Anterior cingulate cortex (tissue), 58 donors: ENCODE measurements at places on chromosomes 5 and 9.
A peak's percentile ranks its signal among the peaks of the same experiment; 100 is the strongest.

DNA sequence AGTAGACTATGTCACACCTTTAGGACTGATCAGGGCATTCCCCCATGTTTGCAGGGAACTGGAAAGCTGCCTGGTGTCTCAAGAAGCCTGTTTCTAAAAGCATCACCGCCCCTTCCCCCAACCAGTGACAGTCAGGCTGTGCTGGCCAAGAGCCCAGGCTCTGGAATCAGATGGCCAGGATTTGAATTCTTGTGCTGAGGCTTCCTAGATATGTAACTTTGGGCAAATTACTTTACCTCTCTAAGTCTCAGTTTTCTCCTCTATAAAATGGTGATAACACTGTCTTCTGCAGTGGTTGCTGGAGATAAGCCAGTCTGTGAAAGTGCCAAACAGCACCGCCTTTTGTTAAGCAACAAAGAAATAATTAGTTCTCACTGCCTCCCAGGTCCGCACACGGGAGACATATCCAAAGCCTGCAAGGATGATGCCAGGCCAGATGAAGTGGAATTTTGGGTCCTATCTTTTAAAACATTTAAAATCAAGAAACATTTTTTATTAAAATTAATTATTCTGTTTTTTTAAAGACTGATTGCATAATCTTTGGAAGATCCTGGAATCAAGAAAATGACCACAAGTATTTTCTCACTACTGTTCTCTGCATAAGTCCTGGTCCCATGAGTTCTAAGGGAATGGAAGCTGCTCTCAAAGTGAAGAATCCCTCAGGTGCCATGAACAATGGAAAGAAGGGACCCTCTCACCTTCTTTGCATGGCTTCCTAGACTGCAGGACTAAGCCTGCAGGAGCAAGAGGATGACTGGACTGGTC lies 13.9 kb downstream of the SLC31A2 start:
- DNase-seq = peak; percentile 52

DNA sequence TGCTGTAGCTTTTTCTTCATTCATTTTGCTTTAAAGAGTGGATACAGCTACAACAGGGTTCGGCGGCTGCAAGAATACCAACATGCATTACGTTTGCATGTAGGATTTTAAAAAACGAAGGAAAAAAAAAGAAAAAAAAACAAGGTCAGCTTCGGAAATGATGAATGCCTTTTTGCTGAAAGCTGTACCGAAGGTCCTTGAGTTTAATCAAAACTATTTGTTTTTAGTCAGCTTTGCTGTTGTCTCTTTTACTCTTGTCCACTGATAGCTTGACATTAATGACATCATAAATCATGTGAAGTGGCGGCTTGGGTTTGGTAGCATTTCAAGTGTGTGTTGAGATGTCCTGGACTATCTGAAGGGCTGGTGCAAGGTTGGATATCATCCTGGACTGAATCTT lies 779.1 kb downstream of the NR2F1-AS1 start:
- no peak for DNase-seq

DNA sequence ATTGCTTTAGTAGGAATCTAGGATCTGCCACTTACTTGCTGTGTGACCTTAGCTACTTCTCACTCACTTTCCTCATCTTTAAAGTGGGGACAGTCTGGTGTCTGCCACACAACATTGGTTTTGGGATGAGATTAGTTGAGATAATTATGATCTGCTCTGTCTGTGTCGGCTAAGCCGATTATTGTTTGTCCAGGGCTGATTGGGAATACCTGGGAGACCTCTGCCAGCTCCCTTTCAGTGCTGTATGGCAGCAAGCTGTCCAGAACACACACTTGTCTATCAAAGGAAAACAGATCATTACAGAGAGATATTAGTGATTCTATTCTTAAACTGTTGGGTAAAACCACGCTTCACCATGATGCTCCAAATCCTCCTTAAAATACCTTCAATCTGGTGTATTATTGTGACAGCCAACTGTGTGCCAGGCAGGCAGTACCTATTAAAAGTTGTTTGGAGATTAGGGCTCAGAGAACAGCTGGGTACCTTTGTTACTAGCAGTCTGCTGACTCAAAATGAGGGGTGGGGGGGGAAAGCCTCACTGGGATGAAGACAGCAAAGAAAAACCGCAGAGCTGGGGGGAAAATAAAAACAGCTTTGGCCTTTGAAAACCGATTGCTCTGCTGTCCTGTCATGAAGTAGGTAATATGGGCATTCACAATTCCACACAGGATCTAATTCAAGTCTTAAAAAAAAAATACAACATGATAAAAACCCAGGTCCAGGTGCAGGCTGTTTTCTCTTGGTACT lies 458.4 kb upstream of the C9orf72 start:
- no peak for DNase-seq

- DNase-seq = no peak
Observed at GRCh38 chr5:117456866-117457470, 882.3 kb upstream of the SEMA6A start.

DNA sequence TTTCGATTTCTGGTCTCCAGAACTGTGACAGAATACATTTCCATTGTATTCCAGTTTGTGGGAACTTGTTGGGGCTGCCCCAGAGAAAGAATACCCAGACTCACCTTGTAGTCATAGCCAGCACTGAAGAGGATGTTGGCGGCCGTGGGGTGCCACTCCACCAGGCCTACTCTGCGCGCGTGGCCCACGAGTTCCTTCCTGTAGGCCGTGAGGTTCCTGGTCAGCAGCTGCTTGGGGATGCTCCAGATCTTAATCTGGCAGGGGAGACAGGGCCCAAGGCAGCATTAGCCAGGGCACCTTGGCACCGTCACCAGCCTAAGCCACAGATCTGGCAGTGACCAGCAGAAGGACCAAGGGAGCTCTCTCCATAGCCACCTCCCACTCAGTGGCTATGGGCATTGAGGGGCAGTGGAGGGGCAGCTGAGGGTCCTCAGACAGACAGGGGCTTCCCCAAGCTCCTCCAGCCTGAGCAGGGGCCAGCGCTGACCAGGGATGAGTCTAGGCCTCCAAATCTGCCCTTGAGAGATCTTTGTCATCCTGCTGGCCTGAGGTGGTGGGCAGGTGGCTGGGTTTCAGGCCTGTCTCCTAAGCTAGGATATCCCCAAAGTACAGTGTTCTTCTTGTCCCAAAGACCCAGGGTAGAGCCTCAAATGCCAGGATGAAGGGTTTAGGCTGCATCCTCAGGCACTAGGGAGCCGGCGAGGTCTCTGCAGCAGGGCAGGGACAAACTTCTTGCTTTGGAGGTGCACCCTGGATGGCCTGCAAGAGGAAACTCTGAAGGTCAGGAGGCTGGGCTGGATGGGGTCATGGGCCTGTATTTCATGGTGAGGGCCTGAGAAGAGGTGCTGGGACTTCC lies 15.9 kb upstream of the TRIM14 start:
- no peak for DNase-seq

GRCh38 chr5:110734101-110734500 lies 4.7 kb upstream of the SLC25A46 start:
- no peak for DNase-seq

- no peak for DNase-seq
Observed at GRCh38 chr9:123727332-123727731, 202.6 kb downstream of the DENND1A start.

DNA sequence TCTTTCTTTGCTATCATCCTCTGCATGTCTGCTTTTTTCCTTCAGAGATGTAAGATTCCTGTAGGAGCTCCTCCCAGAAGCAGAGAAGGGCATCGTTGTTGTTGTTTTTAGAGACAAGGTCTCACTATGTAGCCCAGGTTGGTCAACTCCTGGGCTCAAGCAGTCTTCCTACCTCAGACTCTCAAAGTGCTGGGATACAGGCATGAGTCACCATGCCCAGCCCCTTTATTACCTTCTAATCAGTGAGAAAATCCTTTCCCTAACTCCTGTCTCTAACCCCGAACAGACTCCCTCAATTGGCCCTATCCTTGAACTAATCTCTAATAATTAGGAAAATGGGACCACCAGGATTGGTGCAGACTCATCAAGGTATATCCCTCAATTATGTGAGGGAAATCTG lies 64.4 kb downstream of the GALNT10 start:
- no peak for DNase-seq

DNA sequence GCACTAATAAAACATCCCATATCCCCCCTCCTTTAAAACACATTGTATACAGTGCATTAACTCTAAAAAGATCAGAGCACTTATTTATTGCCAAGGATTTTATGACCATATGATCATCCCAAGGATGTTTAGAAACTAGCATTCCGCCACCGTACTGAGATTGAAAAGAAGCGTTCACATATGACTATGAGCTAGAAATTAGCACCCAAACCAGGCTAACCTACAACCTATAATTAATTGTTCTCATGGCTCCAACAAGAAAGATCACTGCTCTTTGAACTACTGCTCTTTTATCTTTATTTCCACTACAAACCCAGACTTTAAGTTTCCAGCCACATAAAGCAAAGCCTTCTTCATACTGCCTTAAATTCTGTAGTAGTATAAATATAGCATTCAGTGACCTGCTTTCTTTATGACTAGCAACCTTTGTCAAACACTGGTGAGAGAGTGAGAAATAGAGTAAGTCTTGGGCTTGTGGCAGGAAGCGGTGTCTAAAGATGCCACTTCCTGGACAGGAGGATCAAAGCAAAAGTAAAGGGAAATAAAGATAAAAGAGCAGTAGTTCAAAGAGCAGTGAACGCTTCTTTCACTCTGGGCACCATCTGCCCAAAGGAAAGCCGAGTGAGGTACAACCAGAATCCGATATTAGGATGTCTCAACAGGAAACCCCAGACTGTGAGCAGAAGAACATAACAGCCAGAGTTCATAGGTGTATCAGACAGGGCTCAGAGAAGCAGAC lies 151.1 kb upstream of the ERCC6L2 start:
- DNase-seq = no peak

GRCh38 chr5:89399548-89399947 lies 516.6 kb upstream of the MEF2C start:
- DNase-seq = no peak

DNA sequence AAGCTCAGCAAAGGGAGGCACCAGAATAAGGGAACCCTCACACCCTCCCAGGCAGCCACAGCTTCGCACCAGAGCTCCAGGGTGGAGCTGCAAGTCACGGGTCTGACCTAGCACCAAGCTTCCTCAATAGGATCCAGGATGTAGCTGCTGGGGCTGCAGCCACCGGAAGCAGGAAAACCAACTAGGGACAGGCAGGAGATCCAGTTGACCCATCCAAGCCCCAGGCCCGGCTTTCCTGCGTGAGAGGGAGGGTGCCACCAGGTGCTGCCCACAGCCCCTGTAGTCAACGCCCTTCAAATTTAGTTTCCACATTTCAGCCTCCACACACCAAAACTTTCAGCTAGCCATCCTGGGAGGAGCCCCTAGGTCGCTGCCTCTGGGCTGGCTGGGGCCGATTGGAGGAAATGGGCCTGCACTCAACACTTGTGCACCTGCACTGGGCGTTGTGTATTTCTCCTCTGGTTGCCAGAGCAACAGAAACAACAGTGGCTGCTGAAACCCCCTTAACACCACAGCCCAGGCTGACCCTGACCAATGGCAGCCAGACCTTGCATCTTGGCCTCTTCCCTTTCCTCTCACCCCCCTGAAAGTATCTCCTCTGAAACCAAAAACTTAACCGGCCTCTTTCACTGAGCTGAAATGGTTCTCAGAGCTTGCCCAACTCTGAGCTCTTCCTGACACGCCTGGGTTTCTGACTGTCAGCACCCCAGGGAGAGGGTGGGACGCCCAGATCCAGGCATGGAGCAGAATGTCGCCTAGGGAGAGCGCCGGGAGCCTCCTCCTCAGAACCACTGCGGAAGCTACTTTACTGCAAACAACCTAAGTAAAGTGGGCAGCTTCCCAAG lies 226.5 kb upstream of the MAP3K1 start:
- no peak for DNase-seq

GRCh38 chr5:132000677-132001453 lies 10.6 kb downstream of the ACSL6 start:
- DNase-seq = no peak

- DNase-seq = no peak
Observed at GRCh38 chr9:132283863-132284262, 70.9 kb downstream of the SETX start.

DNA sequence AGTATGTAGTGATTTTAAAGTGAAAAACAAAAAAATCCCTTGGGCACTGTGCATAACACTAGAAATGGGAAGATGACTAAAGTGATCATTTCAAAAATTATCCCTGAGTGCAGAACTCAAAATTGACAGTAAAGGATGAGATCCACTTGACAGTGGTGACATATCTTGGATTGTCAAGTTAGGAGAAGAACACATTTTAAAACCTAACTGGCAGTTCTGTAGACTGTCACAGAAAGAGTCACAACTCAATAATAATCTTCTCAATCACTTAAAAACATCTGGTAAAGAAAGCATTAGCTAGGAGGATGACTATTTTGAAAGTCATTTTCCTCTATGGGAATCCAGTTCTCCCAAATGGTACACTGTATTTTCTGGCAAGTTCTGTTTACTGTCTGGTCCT lies 127.1 kb downstream of the PIP5K1B start:
- DNase-seq = no peak

DNA sequence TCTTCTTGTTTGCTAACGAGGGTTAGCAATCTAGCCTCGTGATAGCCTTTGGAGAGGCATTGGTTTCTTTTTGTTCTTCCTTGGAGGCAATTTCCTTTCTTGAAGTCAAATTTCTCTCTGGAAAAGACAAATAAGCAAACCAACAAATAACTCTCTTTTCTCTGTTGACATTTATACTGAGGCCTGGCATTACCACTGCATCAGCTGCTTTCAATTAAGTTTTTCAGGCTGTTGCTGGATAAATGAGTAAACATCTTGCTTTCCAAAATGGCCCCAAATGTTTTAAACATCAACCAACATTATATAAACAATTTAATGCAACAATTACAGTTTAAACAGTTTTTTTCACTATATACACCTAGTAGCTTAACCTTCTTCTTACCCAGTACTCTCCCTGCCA lies 264.4 kb downstream of the HTR1A start:
- DNase-seq = no peak

- DNase-seq = no peak
Observed at GRCh38 chr9:128166169-128166568, 6.1 kb downstream of the BBLN start.

GRCh38 chr9:124266826-124267201 lies 9.1 kb downstream of the NEK6 start:
- no peak for DNase-seq

GRCh38 chr9:91217388-91217787 lies 144.3 kb downstream of the AUH start:
- DNase-seq = no peak

- no peak for DNase-seq
Observed at GRCh38 chr5:149895416-149896345, 48.9 kb downstream of the PDE6A start.
